ENCODE measurements at places on chromosomes 1 and 21. TPM values are rescaled to one million over a fixed set of nuclear protein-coding genes. Genes with fewer than 3 reads are reported as not detected.

Gene BEND5
- total RNA-seq = 11.3 TPM

Gene PPFIA4
- total RNA-seq = 35.3 TPM

Gene INAVA
- 35.7 TPM for total RNA-seq

Gene KANK4
- total RNA-seq = 34.3 TPM

Gene DMBX1
- not detected for total RNA-seq

Gene TPM3
- 197 TPM for total RNA-seq

Gene NPHS2
- not detected for total RNA-seq

Gene IVNS1ABP
- total RNA-seq = 166 TPM

Gene PDE9A
- total RNA-seq = 26.5 TPM

Gene NBPF4
- not detected for total RNA-seq

Gene RO60
- total RNA-seq = 107 TPM

- no peak for DNase-seq
These were observed 579 bp upstream of the TENT5C start for GRCh38 chr1:117605164-117605773.

GRCh38 chr1:60848583-60849188 lies 233.7 kb upstream of the NFIA start:
- DNase-seq = no peak

DNA sequence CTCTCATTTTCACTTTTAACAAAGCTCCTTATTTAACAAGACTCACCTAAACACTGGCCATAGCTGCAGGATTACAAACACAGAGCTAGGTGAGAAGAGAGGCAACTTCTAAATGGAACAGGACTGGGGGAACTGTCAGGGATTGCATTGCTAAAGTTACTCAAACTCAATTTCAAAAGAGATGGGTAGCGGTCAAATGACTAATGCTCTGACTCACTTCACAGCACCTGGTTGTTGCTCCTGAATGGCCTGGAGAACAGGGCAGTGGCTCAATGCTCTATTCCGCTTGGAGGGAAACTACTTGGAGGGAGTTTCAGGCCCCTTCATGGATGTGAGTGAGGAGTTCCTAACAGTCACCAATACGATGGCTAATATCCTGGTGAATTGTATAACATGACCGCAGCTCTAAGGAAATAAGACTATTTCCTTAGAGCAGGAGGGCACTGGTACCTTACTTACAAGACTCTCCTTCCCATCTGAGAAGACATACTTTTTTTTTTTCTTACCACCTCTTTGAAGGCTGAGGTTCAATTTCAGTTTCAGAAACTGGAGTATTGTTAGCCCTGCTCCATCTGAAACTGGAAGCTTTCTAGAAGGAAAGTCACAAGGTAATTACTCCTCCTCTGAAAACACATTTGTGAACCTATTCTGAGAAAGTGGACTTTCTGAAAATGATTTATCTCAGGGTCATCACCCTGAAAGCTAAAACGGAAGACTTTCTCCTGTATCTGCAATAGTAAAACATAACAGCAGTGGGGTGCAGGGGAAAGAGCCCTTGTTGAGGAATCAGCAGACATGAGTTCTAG lies 9.5 kb downstream of the DPT start:
- DNase-seq = no peak

GRCh38 chr21:42193131-42193671 lies 25.7 kb upstream of the ABCG1 start:
- DNase-seq = no peak

DNA sequence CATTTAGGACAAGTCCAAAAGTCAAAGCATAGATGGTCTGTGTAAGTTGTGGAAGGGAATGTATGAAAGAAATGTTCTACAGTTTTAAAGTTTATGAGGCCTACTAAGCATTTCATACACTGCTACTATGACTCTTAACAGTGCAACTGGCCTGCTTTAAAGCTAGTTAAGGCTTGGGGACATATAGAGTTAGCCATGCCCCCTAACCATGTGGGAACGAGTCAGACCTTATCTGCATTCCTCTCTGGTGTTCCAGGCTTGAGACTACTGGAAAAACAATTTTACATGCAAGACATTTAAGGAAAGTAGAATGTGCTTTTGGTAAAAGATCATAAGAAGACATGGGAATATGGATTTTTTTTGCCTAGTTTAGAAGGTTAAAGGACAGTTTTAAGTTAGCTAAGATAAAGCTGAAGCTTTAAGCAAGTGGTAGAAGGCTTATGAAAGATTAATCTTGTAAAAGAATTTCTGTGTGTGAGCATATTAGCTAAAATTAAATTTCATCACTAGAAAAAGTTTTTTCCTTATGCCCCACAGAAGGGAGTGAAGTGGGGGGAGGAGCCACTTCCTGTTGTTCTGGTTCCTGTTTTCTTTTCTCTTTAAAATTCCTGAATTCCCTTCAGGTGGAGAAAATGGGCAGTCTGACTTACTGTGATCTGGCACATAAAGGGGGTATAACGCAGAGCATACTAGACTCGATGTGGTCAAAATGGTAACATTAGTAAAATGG lies 8.9 kb upstream of the CD48 start:
- no peak for DNase-seq

- DNase-seq = no peak
These were observed 3.7 kb downstream of the OPRD1 start for GRCh38 chr1:28815533-28816185.

GRCh38 chr1:74498901-74499300 lies 13.5 kb downstream of the LRRC53 start:
- DNase-seq = no peak

GRCh38 chr1:7418442-7419080 lies 352.5 kb upstream of the VAMP3 start:
- DNase-seq = no peak

GRCh38 chr1:98336472-98337083 lies 324.9 kb upstream of the SNX7 start:
- no peak for DNase-seq

GRCh38 chr21:42101246-42101645 lies 30.1 kb downstream of the UMODL1 start:
- no peak for DNase-seq

DNA sequence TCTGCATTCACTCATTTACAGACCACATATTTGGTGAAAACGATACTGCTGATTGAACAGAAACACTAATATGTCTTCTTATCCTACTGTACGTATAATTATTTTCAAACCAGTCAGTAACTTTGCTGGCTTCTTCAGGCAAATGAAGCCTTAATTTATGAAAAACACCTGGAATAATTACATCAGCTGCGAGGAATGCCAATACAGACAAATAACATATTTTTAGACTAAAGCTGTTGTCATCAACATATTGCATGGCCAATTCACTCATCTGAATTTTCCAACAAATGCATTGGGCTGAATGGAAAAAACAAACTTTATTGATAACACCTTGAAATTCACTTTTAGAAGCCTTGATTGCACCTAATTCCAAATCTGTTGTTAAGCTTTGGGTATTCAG lies 165.9 kb downstream of the HLX start:
- no peak for DNase-seq

DNA sequence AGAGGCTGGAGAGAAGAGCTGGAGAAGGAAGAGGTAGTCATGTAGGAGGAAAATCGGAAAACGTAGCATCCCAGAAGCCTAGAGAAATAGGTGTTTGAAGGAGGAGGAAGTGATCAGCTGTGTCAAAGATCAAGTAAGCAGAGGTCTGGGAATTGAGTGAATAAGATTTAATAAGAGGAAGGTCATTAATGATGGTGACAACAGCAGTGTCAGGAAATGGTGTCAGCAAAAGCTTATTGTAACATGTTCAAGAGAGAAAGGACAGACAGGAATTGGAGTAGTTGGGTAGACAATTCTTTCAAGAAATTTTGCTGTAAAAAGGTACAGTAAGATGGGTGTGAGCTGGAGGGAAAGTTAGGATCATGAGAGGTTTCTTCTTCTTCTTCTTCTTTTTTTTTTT lies 41.6 kb upstream of the SLC6A9 start:
- DNase-seq = no peak

- no peak for DNase-seq
These were observed 6.5 kb upstream of the MAST2 start for GRCh38 chr1:45796946-45797345.

GRCh38 chr1:151809985-151810556 lies 4.9 kb upstream of the LINGO4 start:
- no peak for DNase-seq

GRCh38 chr1:6831366-6831765 lies 46.1 kb downstream of the CAMTA1 start:
- no peak for DNase-seq

- DNase-seq = no peak
These were observed at the start of gene HSD3B1 for GRCh38 chr1:119506941-119507340. HSD3B1 (plus strand) TSS chr1:119507210; CDS start chr1:119507477, 267 bp downstream.

DNA sequence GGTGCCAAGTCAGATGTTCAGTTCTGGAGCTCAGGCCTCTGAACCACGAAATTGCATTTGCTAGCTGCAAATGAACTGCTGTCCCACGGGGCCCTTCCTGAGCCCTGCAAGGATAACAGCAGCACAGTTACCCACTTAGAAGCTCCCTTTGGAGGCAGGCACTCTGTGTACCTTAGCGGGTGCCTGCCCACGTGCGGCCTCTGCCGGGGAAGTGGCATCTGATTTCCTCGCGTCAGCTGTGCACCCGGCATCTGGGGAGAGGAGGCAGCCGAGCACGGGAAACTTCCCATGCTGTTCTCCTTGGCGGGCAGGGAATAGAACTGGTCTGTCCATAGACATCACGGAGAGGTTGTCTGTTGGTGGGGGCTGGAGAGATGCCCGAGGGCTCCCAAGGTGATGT lies 148.0 kb upstream of the C1orf174 start:
- no peak for DNase-seq

- no peak for DNase-seq
These were observed 28.5 kb upstream of the SDE2 start for GRCh38 chr1:226027538-226028217.

DNA sequence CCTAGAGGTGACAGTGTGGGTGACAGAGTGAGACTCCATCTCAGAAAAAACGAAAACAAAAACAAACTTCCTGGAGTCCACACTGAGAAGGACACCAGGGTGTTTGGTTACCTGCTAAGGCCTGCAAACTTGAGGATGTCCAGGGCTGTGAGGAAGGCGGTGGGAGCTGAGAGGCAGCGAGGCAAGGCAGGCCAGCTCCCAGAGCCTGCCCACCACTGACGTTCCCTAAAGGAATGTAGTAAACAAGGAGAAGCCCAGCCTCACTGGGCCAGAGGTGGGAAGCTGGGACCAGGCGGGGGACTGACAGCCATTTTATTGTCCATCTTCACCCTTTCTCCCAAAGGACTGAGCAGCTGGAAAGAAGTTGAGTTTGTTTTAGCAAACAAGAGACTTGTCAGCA lies 24.1 kb downstream of the SHISA4 start:
- DNase-seq = no peak

GRCh38 chr1:117587499-117588356 lies 18.1 kb upstream of the TENT5C start:
- no peak for DNase-seq

DNA sequence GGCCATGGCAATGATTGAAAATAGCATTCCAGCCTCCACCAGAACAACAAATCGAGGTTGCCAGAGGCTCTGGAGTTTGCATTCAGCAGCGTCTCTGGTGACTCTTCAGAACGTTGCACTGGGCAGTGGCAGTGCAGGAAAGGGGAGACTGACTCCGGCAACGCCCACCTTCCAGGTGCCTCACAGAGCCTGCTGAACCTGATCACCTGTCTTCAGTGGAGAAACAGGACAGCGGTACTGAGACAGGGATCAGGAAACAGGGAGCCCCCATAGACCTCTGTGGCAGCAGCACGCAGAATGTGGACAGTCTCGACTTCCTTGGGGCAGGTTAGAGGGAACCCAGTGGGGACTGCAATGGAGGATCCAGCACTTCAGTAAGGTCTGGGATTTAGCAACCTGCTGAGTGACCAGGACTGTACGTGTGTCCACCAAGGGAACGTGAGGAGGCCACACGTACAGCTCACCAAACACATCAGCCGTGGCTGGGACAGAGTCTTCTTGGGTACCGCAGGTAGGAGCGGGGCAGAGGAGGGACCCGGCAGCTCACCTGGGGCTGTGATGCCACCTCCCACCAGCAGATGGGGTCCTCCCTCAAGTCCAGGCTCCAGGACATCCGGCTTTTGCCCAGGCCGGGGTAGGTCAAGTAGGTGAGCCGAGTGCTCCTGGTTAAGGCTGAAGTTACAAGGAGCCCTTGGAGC lies 128.6 kb downstream of the PRDM2 start:
- DNase-seq = no peak

DNA sequence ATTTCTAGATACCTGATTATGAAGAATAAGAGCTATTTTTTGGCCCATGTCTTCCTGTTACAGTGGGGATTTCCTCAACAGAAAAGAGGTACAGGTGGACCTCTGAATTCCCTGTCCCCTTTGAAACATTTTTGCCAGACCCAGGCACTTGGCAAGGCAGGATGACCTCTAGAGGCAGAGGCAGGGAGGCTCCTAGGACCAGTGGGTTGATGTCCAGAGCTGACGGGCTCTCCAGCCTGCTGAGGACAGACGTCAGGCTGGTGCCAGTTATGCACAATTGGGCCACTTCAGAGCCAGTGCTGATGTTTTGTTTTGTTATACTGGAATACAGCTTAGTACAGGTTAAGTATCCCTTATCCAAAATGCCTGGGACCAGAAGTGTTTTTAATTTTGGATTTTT lies 18.5 kb upstream of the A3GALT2 start:
- no peak for DNase-seq

Measured in mesothelial cell of epicardium (in vitro differentiated cells).